NCI-H1436 (cell line): ENCODE measurements at places on chromosomes 3 and 15.

GRCh38 chr3:155313300-155313699 is 19.8 kb upstream of the STRIT1 start:
- no peak for DNase-seq

DNA sequence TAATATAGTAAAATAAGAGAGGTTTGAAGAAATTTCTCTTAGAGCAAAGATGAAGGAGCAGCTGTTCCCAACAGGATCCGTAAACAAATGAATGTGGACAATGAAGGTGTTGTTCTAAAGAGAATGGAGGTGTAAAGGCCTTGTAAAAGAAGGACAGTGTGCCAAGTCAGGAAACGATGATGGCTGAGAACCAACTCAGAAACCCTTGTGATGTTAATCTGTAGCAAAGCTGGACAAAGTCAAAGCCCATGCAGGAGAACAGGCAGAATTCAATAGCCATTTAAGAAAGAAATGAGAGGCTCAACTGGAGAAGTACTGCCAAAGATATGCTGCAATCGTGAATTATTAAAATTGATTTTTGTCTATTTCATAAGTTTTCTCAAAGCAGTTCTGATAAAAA is 192.2 kb downstream of the MBNL1 start:
- DNase-seq, result no peak

- no peak for DNase-seq
Measured at GRCh38 chr3:162096874-162097273, 600.3 kb downstream of the OTOL1 start.

DNA sequence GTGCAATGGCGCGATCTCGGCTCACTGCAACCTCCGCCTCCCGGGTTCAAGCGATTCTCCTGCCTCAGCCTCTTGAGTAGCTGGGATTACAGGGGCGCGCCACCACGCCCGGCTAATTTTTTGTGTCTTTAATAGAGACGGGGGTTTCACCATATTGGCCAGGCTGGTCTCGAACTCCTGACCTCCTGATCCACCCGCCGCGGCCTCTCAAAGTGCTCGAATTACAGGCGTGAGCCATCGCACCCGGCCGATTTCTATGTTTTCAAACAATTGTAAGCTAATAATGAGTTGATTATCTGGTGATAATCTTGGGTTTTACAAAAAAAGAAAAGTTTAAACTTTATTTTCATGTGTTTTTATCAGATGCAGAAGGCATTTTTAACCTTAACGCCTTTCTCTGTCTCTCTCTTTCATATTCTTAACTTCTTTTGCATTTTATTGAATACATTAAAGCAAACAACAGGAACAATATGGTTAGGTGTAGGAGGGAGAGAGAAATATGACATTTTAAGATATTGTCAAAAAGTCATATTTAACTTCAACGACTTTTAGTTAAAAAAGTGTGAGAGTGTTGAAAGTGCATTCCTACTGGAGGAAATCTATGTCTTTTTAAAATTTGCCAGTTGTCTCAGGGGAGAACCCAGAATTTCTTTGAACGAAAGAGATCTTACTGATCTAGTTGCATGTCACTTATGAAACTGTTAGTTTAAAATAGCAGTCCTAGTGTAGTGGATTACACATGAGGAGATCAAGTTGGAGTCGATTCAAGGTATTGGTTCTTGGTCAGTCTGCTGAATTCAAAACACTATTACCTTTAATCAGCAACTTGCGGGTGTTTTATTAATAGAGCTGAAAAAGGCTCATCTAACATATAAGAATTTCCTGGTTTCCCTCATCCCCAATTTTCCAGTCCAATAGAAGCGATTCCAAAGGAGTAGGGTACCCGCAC is 3.4 kb upstream of the MEIS2 start:
- DNase-seq, result no peak

DNA sequence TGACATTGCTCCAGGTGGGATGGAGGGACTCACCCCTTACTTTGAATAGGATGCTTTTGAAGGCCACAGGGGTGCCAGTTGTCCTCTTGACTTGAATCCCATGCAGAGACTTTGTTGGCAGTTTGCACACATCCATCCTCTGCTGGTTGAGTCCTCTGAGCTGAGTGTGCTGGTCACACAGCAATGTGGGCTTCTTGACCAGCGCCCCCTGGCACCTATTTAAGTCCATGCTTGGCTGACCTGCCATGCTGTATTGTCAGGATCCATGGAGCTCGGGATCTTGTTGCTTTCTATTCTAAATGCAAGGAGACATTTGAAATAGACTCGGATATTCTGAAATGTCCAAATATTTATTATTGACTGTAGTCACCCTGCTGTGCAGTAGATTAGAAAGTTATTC is 19.8 kb downstream of the RAB7A start:
- DNase-seq, result no peak

- DNase-seq, result no peak
Measured at GRCh38 chr3:108283006-108283405, 13.3 kb upstream of the HHLA2 start.

DNA sequence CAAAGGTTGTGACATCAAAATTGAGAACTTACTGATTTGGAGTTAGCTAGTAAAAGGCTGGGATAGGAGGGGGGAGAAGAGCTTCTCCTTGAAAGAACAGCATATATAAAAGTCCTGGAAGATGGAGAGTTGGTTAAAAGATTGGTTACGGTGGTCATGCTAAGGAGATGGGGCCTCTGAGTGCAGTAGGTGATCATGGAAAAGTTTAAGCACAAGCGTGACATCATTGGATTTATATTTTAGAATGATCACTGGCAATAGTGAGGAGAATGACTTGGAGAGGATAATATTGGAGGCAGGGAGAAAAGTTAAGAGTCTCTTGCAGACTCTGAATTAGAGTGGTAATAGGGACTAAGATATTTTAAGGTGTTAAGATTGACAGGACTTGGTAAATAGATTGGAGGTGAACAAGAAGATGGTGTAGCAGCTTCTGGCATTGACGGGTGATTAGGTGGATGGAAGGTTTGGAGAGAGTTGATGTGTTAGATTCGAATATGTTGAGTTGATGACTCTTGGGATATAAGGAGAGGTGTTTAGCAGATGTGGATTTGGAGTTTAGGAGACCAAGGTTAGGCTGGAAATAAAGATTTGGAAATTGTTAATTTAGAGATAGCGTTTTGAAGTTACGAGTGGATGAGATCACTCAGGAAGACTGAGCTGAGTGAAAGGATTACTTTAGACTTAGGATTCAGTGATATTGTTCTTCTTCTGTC is 19.6 kb downstream of the PIAS1 start:
- DNase-seq, result no peak
